ENCODE measurements at places on chromosomes 3 and 15. TPM values are rescaled to one million over a fixed set of nuclear protein-coding genes. Genes with fewer than 3 reads are reported as not detected.

KLHL40 gene
- total RNA-seq, result 0.11 TPM

KNG1 gene
- 0.43 TPM for total RNA-seq

CCR9 gene
- not detected for total RNA-seq

MB21D2 gene
- total RNA-seq, result 1.7 TPM

NRG4 gene
- total RNA-seq, result not detected

LINGO1 gene
- total RNA-seq, result 0.81 TPM

HIGD2B gene
- not detected for total RNA-seq

ZDHHC3 gene
- 35.6 TPM for total RNA-seq

NOX5 gene
- not detected for total RNA-seq

VPS13C gene
- 32.8 TPM for total RNA-seq

CYFIP1 gene
- 28.8 TPM for total RNA-seq

CTDSPL gene
- 46.0 TPM for total RNA-seq

CNOT10 gene
- total RNA-seq, result 12.5 TPM

GOLGA6L7 gene
- total RNA-seq, result not detected

CCK gene
- not detected for total RNA-seq

USP13 gene
- 128 TPM for total RNA-seq

ALDH1A2 gene
- 9.7 TPM for total RNA-seq

CMTM8 gene
- 4.4 TPM for total RNA-seq

LMAN1L gene
- total RNA-seq, result 20.6 TPM

FETUB gene
- total RNA-seq, result not detected

CEMIP gene
- not detected for total RNA-seq

AADACL2 gene
- not detected for total RNA-seq

Data from Right ventricle myocardium superior (tissue), 1 donor.